RPMI8226 (cell line): ENCODE measurements at places on chromosomes 6 and 20.

GRCh38 chr6:48782225-48782624 is 671.2 kb upstream of the PTCHD4 start:
- no peak for DNase-seq

DNA sequence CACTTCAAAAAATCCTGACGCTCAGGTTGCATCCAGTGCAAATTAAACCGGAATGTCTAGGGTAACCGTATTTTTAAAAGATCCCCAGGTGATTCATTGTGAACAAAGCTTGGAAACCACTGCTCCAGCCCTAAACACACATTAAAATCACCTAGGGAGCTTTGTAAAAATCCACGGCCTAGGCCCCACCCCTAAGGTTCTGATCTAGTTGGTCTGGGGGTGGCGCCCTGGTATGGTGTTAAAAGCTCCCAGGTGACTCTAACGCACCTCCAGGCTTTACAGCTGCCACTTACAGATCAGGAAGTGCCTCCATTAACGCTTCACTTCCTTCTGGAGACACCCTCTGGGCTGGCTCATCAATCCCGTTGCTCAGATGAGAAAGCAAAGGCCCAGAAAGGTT is 92.2 kb downstream of the GRM4 start:
- DNase-seq, result peak; percentile 60

- DNase-seq, result no peak
Observed at GRCh38 chr6:34574647-34575293, 18.6 kb upstream of the SPDEF start.

DNA sequence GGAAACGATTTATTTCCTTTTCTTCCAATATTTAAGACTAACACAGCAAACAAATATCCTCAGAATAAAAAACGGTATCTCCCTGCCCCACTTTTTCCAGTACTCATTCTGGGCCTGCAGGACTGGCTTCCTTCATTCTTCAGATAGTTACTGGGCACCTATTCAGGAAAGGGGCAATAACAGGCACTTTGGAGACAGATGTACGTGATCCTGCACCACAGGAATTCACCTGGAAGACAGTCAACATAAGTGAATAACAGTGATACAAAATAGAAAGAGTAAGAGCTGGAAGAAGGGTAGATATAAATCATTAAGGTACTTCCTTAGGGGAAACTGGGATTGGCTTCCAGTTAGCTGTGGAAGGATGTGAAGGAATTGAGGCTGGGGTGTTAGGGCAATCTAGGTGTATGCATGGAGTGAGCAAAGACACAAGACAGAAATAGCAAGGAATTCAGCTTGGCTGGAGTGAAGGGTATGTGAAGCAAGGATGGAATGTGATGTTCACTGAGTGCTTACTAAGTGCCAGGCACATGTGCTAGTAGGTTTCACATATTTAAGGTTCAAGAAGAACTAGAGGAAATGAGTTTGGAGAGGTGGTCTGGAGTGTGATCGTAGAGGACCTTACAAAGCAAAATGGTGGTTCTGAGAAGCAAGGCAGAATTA is 49.3 kb upstream of the FAM83C start:
- no peak for DNase-seq

DNA sequence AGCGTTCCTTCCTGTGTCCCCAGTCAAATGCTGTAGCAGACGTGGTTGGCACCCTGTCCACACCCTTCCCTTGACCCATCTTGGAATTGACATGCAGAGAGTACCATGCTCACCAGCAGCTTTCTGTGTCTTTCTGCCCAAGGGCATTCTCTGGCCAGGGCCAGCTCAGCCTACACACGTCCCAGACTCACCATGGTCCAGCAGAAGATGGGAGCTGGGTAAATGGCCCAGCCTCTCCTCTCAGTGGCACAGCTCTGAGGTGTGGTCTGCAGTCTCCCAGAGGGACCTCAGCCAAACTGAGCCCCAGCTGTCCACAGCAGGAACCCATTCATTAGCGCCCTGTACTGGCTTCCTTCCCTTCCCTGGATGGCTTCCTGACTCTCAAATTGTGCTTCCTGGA is 31.1 kb upstream of the BLCAP start:
- DNase-seq, result no peak

DNA sequence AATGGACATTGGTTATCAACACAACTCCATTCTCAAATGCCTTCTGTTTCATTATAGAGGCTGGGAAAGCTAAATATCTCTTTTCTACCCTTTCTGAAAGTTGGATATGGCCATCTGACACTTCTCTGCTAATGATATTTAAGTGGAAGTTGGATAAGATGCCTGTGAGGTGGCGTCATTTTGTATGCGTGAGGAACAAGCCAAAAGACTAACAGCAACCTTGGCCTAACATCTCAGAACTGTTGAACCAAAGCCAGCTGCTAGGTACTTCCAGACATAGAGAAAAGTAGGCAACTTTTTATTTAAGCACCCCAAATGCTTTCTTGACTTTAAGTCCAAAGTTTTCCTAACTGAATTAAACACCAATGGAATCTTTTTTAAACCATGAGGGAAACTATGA is 708.4 kb downstream of the CD109 start:
- DNase-seq, result no peak

DNA sequence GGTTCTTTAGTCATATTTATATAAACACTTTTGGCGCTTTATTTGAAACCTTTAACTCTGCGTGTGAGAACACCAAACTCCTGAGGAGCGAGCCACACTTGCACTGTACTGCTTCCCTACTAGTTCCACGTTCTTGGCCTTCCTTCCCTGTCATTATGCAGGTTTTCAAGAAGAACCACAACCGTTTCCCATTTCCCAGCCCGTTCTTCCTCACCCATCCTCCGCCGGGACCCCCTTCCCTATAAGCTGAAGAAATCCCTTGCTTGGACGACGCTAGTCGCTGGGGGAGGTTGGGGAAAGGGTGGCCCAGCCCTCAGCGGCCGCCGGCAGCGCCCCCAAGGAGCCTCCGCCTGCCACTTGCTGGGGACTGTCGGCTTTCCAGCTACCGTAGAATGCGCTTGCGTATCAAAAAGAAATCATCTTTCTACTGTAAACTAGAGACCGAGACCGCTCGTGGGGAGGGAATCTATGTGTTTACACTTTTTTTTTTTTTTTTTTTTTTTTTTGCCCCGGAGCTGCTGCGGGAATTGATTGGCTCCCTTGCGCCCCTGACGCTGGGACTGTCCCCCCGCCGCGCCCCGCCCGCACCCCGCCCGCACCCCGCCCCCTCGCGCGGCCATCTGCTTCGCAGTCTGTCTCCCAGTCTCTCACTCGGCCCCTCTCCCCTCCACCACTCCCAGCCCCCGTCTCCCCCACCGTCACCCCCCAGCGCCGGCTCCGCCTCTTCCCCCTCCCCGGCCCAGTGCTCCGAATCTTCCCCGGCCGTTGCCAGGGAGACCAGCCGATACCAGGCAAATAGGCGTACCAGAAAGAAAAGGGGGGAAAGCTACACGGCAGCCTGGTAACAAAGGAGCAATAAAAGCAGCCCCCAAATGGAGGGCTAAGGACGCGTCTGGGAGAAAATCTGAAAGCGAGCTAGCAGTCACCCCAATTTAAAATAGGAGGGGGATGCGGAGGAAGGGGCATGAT is 2.3 kb upstream of the MARCKS start:
- peak; percentile 26 for DNase-seq

GRCh38 chr20:33835615-33836172 is 24.5 kb downstream of the CHMP4B start:
- DNase-seq, result no peak

DNA sequence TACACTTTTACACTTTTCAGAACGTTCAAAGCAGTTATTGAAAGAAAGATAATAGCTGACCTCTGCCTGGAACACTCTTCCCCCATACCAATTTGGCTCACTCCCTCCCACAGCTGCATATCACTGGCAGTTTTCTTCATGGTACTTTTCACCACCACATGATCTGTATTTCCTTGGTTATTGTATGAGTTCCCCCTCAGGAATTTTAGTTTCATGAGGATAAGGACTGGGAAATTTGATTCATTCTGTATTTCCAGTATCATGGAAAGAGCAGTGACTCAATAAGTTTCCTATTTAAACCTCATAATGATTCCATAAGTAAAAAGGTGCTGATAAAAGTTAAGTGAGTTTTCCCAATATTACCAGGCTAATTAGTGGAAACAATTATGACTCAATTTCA is 16.0 kb downstream of the HTR1B start:
- no peak for DNase-seq

DNA sequence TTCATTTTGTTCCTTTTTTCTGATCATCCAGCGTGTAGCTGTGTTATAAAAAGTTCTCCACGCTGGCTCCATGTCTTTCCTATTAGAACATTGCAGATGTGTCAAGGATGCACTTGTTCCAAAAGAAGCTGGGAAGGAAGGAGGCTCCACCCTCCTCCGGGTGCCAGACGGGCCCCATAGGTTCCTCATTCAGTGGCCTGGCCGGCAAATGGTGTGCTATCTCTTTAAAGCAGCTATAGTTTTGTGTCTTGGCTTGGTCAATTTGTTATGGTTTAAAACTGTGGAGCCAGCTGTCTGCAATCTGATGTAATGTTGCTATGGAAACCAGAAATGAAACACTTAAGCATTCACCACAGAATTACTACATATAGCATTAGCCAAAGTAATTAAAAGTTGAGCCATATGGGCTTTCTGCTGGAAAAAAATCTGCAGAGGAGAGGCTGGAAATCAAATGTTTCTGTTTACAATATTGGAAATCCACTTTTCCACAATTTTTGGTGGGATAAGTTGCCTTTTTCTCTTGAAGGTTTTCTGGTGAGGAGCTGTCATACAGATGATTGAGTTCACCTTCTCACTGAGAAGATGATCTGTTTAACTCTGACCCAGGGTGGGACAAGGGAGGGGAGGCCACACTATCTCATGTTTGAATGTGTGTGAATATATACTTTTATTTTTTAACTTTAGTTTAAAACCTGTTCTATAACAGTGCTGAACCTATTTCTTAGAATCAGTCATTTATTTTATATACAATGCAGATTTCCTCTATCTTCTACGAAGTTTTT is 167.4 kb downstream of the SASH1 start:
- DNase-seq, result peak; percentile 51

- no peak for DNase-seq
Observed at GRCh38 chr20:17844133-17844429, 124.5 kb downstream of the SNX5 start.

- no peak for DNase-seq
Observed at GRCh38 chr20:1426231-1426849, 33.5 kb upstream of the FKBP1A start.

- DNase-seq, result no peak
Observed at GRCh38 chr20:58243653-58244410, 15.4 kb upstream of the ANKRD60 start.

GRCh38 chr6:15370733-15371671 is 125.1 kb downstream of the JARID2 start:
- DNase-seq, result no peak

DNA sequence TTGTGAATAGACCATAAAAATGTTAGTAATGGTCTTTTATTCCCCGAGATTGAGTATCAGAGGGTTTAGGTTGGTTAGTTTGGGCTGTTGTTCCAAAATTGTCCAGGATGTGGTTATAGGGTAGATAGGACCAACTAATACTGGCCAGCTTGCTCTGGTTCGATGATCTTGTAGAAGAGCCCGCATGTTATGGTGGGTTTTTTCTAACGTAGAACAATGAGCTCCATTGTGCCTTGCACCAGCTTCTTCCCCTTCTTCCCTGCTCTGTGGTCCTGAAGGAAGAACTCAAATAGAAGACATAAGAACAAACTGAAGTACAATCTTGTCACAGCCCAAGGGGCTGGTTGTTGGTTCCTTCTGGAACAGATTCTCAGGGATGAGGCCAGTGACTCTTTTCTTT is 70.5 kb downstream of the RREB1 start:
- no peak for DNase-seq

DNA sequence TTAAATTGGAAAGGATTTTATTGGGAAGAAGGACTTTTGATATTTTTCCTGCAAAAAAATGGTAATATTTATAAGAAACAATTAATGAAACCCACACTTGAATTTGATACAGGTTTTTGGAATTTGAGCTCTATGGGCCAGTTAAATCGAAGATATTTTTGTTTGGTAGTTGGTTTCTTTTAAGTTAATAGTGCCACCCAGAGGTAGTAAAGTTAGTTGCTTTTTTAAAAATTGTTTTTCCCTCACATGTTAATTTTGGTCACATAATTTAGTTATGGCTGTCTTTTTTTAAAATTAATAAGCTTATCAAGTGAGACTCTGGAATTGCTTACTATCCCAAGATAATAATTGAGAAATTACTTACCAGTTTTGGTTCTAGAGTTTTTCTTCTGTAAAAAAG is 7.1 kb downstream of the PRIM2 start:
- DNase-seq, result no peak

DNA sequence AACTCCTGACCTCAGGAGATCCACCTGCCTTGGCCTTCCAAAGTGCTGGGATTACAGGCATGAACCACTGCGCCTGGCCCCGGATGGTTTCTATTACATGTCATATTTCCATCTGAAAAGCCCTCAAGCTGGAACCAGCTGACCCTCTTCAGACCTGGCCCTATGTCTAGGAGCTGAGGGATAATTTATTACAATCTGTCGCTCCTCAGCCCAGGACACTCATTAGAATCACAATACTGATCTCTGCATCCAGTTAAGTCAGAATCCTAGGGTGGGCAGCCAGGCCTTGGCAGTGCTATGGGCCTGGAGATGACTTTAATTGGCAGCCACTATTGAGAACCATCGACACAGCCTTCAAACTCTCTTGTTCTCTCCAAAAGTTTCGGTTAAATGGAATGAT is 162.6 kb upstream of the SNX9 start:
- DNase-seq, result no peak

DNA sequence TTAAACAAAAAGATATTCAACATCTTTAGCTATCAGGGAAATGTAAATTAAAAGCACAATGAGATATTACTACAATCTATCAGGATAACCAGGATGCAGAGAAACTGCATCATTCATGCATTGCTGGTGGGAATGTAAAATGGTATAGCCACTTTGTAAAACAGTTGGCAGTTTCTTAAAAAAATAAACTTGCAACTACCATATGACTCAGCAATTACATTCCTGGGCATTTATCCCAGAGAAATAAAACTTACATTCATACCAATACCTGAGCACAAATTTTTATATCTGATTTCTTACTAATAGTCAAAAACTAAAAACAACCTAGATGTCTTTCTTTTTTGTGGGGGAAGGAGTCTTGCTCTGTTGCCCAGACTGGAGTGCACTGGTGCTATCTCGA is 190.3 kb upstream of the TAB2 start:
- DNase-seq, result no peak

- DNase-seq, result no peak
Observed at GRCh38 chr6:43921548-43922425, 151.8 kb downstream of the VEGFA start.

GRCh38 chr6:40860443-40860842 is 178.6 kb downstream of the UNC5CL start:
- DNase-seq, result no peak

- no peak for DNase-seq
Observed at GRCh38 chr6:167856999-167857660, 30.4 kb downstream of the AFDN start.
